Stimulated activated CD8-positive, alpha-beta memory T cell treated with anti-CD3 and anti-CD28 coated beads, Interleukin-15, amount 100 ng/mL, for 24 hours (primary cell): ENCODE measurements at places on chromosomes 5 and 9.

DNA sequence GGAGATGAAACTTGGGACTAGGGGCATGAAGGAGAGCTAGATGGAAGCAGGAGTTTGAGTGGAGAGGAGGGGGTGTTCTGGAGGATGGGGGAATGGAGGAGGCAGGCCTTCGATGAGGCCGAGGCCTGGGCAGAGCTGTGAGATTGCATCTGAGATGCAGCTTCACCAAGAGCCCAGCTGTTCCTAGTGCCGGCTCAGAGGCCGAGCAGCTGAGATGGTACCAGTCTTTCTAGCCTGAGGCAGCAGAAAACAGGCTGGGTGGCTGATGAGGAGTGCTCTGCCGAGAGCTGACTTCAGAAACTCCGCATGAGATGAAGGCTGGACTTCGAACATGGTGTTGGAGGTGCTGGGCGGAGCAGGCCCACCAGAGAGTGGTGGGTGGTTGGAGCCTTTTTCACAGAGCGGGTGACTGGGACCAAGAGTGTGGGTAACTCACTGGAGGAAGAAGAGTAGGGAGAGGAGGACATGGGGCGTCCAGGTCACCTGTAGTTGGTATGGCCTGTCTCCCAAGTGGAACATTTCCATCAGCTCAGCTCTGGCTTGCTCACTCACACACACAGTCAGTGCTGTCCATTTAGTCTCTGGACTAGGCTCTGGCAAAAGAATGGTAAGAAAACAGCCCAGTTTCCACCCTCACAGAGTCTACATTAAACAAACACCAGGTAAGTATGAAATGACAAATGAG, 54.7 kb downstream of the TMOD1 start:
- DNase-seq: no peak

- no peak for DNase-seq
These were observed 145.0 kb upstream of the TNC start for GRCh38 chr9:115262952-115263351.

GRCh38 chr9:116767219-116767618, 80.1 kb downstream of the TRIM32 start:
- DNase-seq: no peak

GRCh38 chr9:37033141-37033540, 927 bp downstream of the PAX5 start:
- DNase-seq: no peak

- no peak for DNase-seq
These were observed 761 bp downstream of the CCT5 start for GRCh38 chr5:10250806-10251276.

DNA sequence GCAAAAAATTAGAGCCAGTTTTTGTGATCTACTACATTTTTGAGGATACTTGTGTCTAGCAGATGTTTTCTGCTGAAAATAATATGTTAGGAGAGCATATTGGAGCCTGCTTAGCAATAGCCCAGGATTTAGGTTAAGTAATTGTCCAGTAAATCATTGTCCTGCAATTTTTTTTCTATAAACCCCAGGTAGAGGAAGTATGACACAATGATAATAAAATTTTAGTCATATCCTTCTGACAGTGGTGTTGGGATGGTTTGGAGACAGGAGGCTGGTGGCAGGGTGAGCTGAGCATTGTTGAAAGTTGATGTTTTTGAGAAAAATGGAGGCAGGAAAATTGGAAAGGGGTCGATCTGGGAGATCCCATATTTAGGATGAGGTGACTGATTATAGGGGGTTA, 3.5 kb downstream of the SNCAIP start:
- no peak for DNase-seq

- no peak for DNase-seq
These were observed 1.3 kb upstream of the SLC44A1 start for GRCh38 chr9:105243015-105243686.
